Jurkat, Clone E6-1 (cell line): ENCODE measurements at places on chromosomes 1 and 21.

- no peak for DNase-seq
Observed at GRCh38 chr1:155202198-155202597, 5.5 kb downstream of the THBS3 start.

- DNase-seq: no peak
Observed at GRCh38 chr1:170544624-170545023, 12.7 kb downstream of the GORAB start.

DNA sequence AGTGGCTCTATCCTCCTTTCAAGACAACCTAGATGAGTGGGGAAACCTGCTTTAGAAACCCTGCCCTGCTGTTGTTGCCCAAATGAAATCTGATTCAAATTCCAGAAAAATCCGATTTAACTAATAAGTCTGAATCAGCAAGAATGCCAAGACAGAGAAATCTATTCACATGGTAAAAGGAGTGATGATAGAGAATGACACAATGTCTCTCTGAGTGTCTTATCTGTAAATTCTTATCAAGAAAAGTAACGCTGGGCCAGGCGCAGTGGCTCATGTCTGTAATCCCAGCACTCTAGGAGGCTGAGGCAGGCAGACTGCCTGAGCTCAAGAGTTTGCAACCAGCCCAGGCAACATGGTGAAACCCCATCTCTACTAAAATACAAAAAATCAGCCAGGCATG is 13.7 kb upstream of the GUCA2A start:
- no peak for DNase-seq

- DNase-seq: no peak
Observed at GRCh38 chr1:212293579-212293978, 8.4 kb downstream of the PPP2R5A start.

DNA sequence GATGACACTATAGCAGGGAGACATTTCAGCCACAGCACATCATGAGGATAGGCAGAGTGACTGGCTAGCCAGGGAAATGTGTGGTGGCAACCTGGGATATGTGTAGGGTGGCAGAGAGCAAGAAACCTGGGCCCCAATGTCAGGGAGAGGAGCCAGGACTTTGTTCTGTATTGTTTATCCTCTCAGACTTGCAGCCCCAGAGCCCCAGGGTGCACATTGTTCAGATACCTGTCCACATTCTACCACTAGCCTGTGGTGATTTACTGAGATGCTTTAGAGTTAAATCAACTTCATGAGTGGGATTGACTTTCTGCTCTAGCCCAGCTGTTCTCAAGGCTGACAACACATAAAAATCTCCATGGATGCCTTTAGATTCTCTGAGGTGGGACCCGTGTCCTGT is 61.5 kb downstream of the MAB21L3 start:
- DNase-seq: no peak

GRCh38 chr1:155008015-155008941 is 5.7 kb downstream of the ZBTB7B start:
- no peak for DNase-seq

GRCh38 chr1:212355230-212355969 is 59.3 kb downstream of the PACC1 start:
- DNase-seq: no peak

GRCh38 chr21:31566611-31567010 is 92.9 kb upstream of the SOD1 start:
- no peak for DNase-seq

DNA sequence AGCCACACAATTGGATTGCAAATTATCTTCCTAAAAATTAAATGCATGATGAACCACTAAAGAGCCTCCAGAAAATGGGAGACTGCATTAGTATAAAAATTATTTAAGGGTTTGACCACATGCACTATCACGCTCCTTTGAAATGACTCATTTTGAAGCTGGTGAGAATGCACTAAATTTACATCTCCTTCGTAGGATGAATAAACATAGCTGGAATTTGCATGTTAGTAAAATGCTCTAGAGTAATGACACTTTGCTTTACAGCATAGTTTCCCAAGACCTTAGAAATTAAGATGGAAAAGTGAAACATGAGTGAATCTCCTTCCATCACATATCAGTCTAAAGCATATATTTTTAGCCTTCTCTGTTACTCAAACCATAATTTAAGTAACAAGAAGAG is 2.4 kb downstream of the PLPPR4 start:
- no peak for DNase-seq

GRCh38 chr1:99110140-99111041 is 105.7 kb upstream of the PLPPR5 start:
- DNase-seq: no peak

- no peak for DNase-seq
Observed at GRCh38 chr1:195744256-195744655, 864.0 kb downstream of the KCNT2 start.

DNA sequence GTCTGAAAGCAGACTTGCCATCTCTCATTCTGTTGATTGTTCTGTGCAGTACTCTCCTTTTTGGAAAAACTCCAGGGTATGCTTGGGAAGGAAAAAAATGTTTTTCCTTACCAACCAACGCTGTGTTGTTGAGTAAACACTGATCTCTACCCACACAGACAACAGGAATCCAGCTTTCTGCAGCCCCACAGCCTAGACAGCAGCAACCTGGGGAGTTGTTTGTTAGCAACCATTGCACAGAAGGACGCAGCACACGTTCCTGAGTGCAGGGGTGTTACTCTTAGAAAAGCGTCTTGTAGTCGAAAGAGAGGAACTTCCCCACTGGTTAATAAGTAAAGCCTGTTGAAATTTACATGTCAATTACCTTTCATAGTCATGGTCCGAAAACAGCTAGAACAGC is 56.6 kb downstream of the SMYD2 start:
- DNase-seq: no peak

DNA sequence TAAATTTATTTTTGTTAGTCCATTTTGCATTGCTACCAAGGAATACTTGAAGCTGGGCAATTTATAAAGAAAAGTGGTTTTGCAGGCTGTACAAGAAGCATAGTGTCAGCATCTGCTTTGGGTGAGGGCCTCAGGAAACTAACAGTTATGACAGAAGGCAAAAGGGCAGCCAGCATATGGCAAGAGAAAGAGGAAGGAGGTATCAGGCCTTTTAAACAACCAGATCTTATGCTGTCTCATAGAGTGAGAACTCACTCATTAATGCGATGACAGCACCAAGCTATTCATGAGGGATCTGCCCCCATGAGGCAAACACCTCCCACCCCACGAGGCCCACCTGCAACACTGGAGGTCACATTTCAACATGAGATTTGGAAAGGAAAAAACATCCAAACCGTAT is 898.4 kb downstream of the KCNT2 start:
- DNase-seq: no peak

GRCh38 chr1:192559115-192560006 is 16.2 kb upstream of the RGS1 start:
- no peak for DNase-seq

DNA sequence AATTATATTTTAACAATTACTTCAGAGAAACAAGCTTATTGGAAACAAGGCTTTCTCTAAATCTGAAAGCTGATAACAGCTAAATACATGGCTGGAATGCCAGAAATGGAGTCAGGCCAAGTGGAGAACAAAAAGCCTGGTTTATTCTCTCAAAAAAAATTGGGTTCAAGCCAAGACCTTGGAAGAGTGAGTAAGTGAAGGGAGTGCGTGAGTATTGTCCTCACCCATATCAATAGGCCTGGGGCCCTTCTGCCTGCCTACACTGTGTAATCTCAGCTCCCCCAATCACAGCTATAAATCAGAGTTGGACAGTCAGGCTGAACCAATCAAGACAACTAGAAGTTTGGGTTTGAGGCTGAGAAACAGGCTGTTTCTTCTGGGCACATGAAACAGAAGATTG is 7.4 kb downstream of the KYAT3 start:
- no peak for DNase-seq

GRCh38 chr1:70990469-70991253 is 57.0 kb downstream of the PTGER3 start:
- no peak for DNase-seq

DNA sequence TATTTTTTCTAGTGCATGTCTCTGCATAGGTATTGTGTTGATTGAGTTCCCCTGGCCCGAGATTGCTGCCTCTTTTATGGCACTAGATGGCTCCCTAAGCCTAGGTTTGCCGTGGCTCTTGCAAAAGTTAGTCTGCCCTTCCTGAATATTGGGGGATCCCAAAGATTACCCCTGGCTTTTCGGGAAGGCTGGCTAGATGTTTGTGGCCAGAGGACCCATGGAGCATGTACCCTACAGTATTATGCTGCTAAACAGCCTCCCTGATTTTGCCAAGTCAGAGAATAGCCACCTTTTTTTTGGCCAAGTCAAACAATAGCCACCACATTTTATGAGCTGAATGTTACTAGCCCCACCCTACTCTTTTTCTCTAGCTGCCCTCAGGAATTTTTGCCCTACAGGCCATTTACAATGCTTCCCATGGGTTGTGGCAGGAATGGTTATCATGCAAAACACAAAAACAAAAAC is 343.2 kb downstream of the OLFM3 start:
- DNase-seq: peak; percentile 5

DNA sequence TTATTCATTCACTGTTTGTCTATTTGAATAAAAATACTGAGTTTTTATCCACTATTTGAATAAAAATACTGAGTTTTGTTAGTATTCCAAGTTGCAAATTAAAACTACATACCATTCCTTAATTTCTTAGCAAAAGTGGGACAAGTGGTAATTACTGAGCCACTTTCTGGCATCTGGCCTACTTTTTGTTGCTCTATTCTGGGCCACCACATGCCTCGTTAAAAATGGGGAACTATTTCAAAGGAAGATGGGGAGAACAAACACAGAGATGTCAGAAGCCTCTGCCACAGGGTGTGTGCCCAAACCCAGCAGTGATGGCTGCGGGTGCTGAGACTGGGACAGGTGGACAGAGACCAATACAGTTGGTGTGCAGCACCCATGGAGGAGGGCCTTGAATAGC is 14.6 kb downstream of the PIGP start:
- no peak for DNase-seq

- DNase-seq: peak; percentile 21
Observed at GRCh38 chr1:152777510-152778137, 2.7 kb downstream of the LCE1F start.

- no peak for DNase-seq
Observed at GRCh38 chr1:31901838-31902509, 36.2 kb downstream of the PTP4A2 start.

DNA sequence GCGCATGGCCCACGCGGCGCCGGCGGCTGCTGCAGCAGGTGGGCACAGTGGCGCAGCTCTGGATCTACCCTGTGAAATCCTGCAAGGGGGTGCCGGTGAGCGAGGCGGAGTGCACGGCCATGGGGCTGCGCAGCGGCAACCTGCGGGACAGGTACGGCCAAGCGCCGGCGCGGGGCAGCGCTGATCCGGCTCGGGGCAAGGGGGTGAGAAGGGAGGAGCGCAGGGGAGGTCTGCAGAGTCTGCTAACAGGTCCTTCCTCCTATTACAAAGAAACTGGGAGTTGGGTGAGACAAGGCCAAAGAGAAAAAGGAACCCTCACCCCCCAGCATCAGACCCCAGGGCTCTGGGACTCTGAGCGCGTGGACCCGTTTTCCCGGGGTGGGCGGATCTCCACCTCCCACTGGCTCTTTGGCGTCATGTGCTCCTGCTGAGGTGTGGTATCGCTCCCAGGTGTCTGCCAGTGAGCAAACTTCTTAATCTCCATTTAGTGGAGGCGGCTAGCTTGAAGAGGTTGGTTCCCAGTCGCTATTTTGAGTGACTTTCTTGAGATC is 431 bp downstream of the MTARC1 start:
- DNase-seq: no peak

- DNase-seq: peak; percentile 86
Observed at GRCh38 chr1:80531182-80531581, 1269.6 kb upstream of the ADGRL2 start.

DNA sequence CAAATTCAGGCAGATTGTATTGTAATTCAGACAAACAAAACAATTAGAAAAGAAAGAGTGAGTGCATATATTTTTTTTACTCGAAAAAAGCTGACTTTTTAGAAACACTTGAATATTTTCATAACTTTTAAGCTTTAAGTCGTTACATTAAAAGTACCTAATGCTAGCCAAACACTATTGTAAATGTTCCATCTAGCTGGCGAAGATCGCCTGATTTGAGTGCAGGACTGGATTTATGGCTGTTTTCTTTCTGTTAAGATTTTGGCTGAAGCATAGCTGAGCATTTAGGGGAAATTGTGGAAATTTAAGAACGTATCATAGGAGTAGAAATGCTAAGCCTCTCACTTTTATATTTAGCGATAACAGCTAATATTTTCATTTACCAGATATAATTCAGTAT is 24.6 kb downstream of the LRRC7 start:
- no peak for DNase-seq

DNA sequence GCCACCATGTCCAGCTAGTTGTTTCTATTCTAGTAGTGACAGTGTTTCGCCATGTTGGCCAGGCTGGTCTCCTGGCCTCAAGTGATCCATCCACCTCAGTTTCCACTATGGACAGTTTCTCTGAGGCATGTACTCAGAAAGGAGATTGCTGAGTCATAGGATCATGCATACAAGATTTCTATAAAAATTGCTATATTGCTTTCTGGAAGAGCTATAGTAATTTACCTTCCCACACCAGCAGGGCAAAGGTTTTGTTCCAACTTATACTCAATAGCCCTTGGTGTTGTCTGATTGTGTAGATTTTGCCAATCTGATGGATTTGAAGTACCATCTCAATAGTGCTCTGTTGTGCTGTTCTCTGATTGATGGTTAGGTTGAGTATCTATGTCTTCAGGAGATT is 15.6 kb upstream of the ATP1A1 start:
- DNase-seq: no peak

- no peak for DNase-seq
Observed at GRCh38 chr1:41018018-41018410, 3.5 kb downstream of the SLFNL1 start.

DNA sequence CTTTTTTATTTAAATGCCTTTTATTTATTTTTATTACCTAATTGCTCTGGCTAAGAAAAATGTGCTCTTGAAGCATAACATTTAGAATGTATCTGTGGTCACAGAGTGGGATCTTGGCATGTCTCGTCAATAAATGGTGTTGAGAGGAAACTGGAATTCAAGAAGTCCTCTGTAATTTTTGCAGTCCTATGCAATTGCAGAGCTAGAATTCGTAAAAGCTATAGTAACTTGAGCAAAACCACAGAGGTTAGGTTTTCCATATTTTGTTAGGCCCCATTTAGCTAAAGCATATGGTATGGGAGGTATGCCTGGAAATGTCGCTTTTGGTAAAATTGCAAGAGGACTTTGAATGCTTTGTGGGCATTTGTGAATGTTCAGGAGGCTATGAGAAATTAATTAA is 466.7 kb upstream of the NFIA start:
- no peak for DNase-seq

DNA sequence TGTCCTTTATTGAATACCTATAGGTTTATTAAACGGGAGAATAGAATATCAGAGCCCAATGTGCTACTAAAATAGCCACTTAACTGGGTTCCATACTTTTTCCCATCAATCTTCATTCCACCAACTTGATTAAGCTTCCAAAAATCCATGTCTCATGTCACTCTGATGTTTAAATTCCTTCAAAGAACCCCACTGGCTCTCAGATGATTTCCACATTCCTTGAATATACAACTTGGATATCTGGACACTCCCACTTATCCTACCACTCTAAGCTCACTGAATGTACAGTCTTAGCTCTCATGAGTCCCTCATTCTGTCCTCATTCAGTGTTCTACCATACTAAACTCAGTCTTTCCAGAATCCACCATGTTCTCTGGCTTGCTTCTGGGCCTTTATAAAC is 21.1 kb downstream of the COL11A1 start:
- no peak for DNase-seq
